ENCODE measurements at places on chromosomes 5 and 9.

GRCh38 chr5:141491323-141492167 lies 2.7 kb downstream of the PCDHGC5 start:
- DNase-seq = no peak

DNA sequence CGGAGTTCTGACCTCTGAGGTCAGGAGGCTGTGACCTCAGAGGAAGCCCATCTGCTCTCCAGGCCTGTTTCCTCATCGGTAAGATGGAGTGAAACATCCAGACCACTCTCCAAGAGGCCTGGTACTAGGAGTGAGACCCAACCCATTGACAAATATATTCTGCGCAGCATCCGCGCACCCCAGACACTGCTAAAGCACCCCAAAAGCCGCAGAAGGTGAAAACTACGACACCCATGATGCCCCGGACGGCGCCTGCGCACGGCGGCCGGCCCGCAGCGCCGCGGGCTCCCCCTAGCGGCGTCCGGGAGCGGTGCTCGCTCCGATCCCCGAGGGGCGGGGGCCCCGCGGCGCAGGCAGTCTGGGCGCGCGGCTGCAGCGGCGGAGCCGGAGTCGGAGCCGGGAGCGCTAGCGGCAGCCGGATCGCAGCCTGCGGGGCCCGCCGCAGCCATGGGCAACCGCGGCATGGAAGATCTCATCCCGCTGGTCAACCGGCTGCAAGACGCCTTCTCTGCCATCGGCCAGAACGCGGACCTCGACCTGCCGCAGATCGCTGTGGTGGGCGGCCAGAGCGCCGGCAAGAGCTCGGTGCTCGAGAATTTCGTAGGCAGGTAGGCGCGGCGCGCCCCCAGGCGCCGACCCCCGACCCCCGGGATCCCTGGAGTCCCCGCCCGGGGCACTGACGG lies at the start of gene DNM1:
DNM1 (plus strand) TSS at position 356 of the 683 bp plus-strand sequence; CDS start at position 448, 92 bp downstream.
- peak; percentile 65 for DNase-seq

GRCh38 chr9:13386316-13386715 lies 106.8 kb upstream of the MPDZ start:
- no peak for DNase-seq

GRCh38 chr5:123916345-123917121 lies 404.6 kb downstream of the CSNK1G3 start:
- DNase-seq = no peak

- DNase-seq = no peak
Observed at GRCh38 chr5:161372682-161373344, 173.7 kb downstream of the GABRB2 start.

DNA sequence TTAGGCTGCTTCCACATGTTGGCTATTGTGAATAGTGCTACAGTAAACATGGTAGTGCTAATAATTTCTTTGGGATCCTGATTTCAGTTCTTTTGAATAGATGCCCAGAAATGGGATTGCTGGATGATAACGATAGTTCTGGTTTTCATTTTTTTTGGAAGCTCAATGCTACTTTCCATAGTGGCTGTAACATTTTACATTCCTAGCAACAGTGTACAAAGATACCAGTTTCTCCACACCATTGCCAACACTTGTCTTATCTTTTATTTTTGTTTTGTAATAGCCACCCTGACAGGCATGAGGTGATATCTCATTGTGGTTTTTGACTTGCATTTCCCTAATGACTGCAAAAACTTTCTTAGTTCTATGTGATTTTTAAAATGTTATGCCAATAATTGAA lies 68.8 kb upstream of the LRRC70 start:
- no peak for DNase-seq

DNA sequence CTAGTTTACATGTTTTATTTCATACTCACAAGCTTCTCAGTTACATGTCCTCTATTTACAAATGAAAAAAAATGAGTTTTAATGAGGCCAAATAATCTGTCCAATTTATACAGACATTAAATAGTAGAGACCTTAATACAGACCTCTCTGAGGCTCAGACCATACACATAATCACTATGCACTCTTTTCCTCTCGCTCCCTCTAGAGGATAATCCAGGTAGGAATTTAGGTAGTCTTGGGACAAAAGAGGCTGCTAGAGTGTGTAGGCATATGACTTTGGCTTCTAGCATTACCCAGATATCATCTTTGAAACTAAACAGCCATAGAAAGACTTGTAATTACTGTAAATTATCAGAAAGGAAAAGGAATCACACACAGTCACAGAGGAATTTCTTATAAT lies 444.7 kb downstream of the HINT1 start:
- peak; percentile 15 for DNase-seq

- DNase-seq = no peak
Observed at GRCh38 chr5:9196403-9197227, 349.3 kb downstream of the SEMA5A start.

GRCh38 chr5:64165500-64166200 lies at the start of gene RNF180:
Gene RNF180 (plus strand): TSS chr5:64165843. CDS start chr5:64200808, 34,965 bp downstream.
- no peak for DNase-seq

DNA sequence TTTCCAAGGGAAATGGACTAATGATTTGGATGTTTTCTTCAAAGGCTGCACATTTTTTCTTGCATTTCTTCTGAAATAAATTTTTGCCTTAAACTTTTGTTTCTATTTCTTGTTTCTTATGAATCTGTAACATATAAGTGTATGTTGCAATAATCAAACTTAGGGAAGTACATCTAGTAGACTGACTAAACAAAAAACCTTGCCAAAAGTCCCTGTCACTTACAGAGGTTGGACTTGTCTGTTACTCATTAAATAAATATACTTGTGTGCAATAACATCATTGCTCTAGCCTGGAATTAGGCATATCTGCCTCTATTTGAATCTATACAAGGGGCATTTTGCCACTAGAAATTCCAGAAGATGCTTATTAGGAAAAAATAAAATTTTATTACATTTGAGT lies 56.6 kb downstream of the C6 start:
- no peak for DNase-seq

GRCh38 chr5:143606043-143606752 lies 202.7 kb upstream of the NR3C1 start:
- peak; percentile 94 for DNase-seq

DNA sequence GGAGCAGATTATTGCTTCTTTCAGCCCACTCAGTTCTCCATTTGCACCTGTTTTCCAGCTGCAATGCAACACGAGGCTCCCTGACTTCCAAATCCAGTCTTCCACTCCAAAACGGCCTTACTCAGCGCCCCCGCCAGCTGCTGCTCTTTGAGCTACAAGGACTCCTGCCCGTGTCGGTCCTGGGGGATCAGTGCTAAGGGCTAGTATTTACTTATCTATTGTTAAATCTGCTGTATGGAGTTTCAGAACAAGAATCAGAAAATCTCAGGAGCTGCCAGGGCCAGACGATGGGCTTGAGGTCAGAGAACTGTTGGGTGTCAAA lies 44.1 kb downstream of the OR2V1 start:
- DNase-seq = no peak

DNA sequence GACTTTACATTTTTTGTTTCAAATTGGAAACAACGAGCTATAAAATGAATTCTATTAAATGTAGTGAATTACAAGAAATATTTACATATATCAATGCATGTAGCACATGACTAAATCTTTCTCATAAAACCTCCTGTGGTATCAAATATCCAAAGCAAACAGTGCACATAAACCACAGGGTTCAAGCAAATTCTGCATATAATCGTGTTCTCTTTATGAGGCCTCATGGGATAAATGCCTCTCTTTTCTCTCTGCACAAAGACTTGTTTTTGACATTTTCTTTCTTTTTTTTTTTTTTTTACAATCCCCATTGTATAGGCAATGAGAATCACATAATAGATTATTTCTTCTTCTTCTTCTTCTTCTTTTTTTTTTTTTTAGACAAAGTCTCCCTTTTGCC lies 1117.2 kb upstream of the DMAC1 start:
- no peak for DNase-seq

- no peak for DNase-seq
Observed at GRCh38 chr5:145568581-145568980, 266.6 kb downstream of the PRELID2 start.

DNA sequence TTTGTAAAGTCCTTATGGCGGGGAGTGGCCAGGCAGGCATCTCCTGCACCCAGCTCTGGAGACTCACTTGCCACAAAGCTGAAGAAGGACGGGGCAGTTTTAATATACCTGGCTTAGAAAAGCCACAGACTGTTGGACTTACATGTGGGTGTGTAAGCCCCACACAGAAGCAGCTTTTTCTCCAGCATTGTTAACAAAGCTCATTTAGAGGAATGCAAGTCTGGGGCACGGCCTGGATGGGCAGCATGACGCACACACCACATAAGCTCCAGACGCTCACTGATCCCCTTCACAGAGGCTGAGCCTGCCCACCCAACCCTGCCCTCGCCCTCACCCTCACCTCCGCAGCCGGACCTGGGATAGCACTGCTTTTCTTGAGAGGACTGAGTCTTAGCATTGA lies 58.0 kb upstream of the PDE8B start:
- no peak for DNase-seq

DNA sequence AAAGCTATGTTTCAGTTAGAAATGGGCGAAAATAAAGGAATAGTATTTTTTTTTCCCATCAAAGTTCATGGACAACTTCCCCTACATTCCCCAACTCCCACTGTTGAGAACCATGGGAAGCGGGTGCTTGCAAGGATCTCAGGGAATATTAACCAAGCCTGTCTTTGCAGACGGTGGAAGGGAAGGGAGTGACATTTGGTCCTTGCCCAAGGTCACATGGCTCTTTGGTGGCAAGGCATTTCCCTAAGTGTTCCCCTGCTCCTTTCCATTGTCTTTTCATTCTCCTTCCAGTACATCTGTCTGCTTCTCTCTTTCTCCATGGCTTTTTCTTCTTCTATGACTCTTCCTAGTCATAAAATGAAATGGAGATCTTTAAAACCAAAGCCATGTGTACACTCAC lies 19.0 kb downstream of the C9orf57 start:
- DNase-seq = no peak

Data from activated CD4-positive, alpha-beta T cell treated with anti-CD3 and anti-CD28 coated beads, Interleukin-2, amount 50 U/mL, for 16 hours (primary cell).